ENCODE measurements at places on chromosomes 6 and 20. TPM values are rescaled to one million over a fixed set of nuclear protein-coding genes. Genes with fewer than 3 reads are reported as not detected.

The GNAS-AS1 gene
- 5.4 TPM for polyA plus RNA-seq

The SNAP25 gene
- polyA plus RNA-seq: 0.30 TPM

The RIMS4 gene
- polyA plus RNA-seq: 13.3 TPM

The TULP1 gene
- polyA plus RNA-seq: 3.2 TPM

The SCRT2 gene
- 0.14 TPM for polyA plus RNA-seq

The SIRPA gene
- polyA plus RNA-seq: 3.9 TPM

The HSPA1L gene
- 0.78 TPM for polyA plus RNA-seq
